ENCODE measurements at places on chromosomes 1 and 21.

DNA sequence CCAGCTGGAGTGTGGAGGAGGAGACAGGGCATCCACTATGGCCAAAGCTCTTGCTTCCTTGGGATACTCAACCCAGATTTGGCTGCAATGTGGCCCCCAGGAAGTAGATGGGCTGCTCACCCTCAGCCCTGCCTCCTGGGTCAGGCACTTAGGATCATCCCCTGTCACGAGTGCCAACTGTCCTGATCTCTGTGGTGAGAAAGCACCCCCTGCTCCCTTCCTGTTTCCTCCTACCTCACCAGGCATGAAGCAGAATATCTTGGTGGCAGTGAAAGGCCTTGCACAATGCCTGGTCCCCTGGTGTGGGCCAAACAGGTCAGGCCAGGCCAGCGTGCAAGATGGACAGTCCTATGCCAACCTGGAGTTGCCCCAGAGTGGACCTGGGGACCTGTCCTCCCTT is 211.7 kb downstream of the GRIK3 start:
- no peak for DNase-seq

DNA sequence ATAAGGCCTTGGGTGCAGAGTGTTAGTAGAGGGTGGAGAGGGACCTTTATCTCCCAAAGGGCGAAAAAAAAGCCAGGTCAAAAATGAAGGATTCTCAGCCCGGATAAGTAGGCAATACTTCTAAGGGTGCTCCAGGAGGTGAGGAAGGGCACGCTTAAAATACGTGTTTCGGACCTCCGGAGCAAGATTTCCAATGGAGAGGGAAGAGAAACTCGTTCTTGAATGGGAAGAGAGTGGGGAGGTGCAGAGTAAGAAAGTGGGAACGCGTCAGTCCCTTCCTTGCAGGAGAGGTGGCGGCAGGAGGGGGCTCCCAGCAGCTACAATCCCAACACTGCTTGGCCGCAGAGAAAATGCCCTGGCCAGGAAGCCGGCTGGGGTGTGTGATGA is 581 bp downstream of the EFCAB14 start:
- DNase-seq = no peak

- peak; percentile 91 for DNase-seq
Measured at GRCh38 chr1:6259491-6260362, 1.2 kb downstream of the GPR153 start.

- peak; percentile 81 for DNase-seq
Measured at GRCh38 chr1:28359592-28360239, 9.8 kb upstream of the PHACTR4 start.

- DNase-seq = peak; percentile 65
Measured at GRCh38 chr1:109272831-109273547, 10.0 kb downstream of the PSRC1 start.

GRCh38 chr1:244311784-244312532 is 139.8 kb downstream of the ADSS2 start:
- no peak for DNase-seq

- no peak for DNase-seq
Measured at GRCh38 chr1:169126335-169126734, 19.8 kb downstream of the ATP1B1 start.

GRCh38 chr21:16078382-16078781 is 348.6 kb downstream of the USP25 start:
- DNase-seq = no peak

DNA sequence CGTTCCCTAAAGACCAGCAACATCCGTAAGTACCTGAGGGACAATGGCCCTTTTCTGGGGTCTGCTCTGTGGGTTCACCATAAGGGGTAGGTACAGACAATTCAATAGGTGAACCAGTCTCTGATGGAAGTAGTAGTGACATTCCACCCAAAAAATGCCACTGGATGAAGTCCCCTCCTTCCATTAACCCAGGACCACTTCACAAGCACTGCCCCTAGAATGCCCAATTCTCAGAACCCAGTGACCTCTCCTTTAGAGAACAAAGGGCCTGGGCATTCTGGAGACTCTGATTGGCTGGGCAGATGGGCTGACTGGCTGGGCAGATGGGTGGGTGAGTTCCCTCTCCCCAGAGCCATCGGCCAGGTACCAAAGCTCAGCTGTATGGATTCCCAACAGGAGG is at the start of gene TEX38:
TSS of gene TEX38 (plus strand) at position 301 of the 400 bp plus-strand sequence. CDS start at position 382, 81 bp downstream.
- DNase-seq = no peak

DNA sequence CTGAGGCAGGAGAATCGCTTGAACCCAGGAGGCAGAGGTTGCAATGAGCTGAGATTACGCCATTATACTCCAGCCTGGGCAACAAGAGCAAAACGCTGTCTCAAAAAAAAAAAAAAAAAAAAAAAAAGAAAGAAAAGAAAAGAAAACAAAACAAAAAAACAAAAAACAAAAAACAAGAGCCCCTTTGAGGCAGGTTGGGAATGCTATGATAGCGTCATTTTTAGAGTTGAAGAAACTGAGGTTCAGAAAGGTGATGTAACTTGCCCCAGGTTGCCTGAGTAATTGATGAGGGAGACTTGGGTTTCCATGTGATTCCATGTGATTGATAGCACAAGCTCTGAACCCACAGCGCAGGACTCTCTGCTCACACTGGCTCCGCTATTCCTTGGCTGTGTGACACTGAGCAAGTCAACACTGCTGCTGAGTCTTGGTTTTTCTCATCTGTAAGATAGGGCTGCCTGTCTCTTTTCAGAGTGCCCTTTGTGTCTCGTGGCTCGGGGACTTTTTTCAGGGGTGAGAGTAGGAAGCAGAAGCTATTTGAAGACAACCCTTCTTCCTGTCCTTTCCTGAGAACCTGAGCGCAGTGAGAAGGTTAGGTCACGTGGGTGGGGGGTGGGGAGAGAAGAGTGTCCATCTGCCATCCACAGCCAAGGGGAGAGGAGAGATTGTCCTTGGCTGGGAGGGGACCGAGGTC is 2.5 kb downstream of the CNR2 start:
- DNase-seq = no peak

- DNase-seq = no peak
Measured at GRCh38 chr1:40107290-40107959, 10.4 kb upstream of the PPT1 start.

DNA sequence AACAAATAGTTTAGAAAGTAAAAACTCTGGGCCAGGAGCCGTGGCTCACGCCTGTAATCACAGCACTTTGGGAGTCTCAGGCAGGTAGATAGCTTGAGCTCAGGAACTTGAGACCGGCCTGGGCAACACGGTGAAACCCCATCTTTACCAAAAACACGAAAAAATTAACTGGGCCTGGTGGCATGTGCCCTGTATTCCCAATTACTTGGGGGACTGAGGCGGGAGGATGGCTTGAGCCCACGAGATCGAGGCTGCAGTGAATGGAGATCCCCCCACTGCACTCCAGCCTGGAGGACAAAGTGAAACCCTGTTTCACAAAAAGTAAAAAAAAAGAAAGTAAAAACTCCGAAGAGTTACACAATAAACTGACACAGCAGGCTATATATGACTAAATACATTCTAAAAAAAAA is 10.6 kb downstream of the CEP170 start:
- DNase-seq = no peak

- DNase-seq = no peak
Measured at GRCh38 chr1:52057876-52058415, 1.9 kb downstream of the BTF3L4 start.

GRCh38 chr1:56187405-56187804 is 392.0 kb downstream of the PLPP3 start:
- no peak for DNase-seq

Measured in lower lobe of right lung (tissue), 2 donors.